ENCODE measurements at places on chromosomes 1 and 21.

- DNase-seq: no peak
Observed at GRCh38 chr1:192969091-192969490, 90.1 kb downstream of the UCHL5 start.

- DNase-seq: no peak
Observed at GRCh38 chr1:2797741-2798016, 3.8 kb downstream of the TTC34 start.

DNA sequence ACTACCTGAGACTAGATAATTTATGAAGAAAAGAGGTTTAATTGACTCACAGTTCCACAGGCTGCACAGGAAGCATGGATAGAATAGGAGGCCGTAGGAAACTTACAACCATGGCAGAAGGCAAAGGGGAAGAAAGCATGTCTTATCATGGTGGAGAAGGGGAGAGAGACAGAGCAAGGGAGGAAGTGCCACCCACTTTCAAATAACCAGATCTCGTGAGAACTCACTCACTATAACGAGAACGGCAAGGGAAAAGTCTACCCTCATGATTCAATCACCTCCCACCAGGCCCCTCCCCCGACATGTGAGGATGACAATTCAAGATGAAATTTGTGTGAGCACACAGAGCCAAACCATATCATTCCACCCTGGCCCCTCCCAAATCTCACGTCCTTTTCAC is 4.7 kb upstream of the C21orf91 start:
- no peak for DNase-seq

DNA sequence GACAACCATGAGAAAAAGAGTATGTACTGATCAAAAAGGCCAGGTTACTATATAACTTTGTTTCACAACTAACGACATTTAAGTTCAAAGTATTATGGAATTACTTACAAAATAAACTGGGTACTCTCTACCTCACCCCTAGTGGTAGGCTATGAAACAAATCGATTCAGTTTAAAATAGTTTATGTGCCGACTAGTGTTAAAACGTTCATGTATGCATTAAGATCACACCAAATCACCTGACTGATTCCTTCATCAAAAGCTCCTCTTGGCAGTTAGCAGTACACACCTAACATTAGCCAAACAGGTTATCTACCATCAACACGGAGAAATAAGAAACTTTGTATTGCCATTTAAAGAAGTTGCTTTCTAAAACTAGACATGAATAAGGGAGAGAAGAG is 137.1 kb downstream of the AKT3 start:
- DNase-seq: peak; percentile 90

DNA sequence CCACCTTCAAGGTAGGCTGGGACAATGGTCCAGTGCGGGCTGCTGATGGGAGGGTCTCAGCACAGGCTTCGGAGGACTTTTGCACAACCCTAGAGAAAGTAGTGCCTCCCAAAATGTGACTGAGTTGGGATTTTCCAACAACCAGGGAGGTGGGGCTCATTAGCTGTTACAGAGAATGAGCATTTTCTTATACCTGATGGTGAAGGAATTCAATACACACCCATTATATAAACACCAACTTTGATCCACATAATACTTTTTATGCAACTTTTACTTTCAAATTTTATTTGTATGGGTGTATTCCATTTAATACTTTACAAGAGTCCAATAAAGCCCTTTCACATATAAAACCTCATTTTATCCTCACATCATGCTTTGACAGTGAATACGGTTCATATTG is 31.3 kb upstream of the RNF186 start:
- no peak for DNase-seq

DNA sequence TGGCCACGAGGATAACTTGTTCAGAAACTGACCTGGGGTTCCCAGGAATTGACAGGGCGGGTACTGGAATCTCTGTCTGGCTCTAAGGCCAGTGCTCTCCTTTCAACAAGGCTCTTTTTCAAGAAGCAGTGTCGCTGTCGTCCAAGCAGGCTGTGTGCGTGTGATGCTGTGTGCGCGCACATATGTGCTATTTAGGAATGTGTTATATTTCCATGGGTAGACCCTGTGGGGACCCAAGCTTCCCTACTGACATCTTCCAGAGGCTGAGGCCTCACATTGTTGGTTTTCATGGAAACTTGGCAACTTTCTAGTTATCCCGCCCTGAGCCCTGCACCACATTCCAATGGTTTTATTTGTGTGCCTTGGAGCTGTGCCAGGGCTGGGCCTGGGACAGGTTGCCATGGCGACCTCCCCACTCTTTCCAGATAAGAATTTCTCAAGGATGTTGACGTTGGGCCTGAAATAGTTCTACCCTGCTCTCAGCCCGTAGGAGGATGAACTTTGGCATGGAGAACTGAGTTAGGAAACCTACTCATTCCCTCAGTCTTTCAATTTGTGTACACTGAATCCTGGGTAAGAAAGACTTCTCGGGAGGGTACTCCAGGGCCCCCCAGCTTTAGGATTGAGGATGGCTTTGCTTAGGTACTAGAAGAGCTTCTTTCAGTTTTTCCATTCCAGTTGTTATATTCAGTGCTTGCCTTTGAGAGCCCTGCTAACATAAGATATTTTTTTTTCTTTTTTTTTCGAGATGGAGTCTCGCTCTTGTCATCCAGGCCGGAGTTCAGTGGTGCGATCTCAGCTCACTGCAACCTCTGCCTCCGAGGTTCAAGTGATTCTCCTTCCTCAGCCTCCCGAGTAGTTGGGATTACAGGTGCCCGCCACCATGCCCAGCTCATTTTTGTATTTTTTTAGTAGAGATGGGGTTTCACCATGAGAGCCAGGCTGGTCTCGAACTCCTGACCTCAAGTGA is 38.8 kb upstream of the SRSF10 start:
- peak; percentile 12 for DNase-seq

Data from NCI-H1105 treated with DMSO at 0.1 percent for 48 hours (cell line).